ENCODE measurements at places on chromosomes 13 and 19.

DNA sequence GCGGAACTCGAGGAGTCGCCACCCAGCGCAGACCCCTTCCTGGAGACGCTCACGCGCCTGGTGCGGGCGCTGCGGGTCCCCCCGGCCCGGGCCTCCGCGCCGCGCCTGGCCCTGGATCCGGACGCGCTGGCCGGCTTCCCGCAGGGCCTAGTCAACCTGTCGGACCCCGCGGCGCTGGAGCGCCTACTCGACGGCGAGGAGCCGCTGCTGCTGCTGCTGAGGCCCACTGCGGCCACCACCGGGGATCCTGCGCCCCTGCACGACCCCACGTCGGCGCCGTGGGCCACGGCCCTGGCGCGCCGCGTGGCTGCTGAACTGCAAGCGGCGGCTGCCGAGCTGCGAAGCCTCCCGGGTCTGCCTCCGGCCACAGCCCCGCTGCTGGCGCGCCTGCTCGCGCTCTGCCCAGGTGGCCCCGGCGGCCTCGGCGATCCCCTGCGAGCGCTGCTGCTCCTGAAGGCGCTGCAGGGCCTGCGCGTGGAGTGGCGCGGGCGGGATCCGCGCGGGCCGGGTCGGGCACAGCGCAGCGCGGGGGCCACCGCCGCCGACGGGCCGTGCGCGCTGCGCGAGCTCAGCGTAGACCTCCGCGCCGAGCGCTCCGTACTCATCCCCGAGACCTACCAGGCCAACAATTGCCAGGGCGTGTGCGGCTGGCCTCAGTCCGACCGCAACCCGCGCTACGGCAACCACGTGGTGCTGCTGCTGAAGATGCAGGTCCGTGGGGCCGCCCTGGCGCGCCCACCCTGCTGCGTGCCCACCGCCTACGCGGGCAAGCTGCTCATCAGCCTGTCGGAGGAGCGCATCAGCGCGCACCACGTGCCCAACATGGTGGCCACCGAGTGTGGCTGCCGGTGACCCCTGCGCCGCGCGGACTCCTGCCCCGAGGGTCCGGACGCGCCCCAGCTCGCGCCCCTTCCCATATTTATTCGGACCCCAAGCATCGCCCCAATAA, 2.3 kb downstream of the AMH start:
- DNase-seq, result no peak

DNA sequence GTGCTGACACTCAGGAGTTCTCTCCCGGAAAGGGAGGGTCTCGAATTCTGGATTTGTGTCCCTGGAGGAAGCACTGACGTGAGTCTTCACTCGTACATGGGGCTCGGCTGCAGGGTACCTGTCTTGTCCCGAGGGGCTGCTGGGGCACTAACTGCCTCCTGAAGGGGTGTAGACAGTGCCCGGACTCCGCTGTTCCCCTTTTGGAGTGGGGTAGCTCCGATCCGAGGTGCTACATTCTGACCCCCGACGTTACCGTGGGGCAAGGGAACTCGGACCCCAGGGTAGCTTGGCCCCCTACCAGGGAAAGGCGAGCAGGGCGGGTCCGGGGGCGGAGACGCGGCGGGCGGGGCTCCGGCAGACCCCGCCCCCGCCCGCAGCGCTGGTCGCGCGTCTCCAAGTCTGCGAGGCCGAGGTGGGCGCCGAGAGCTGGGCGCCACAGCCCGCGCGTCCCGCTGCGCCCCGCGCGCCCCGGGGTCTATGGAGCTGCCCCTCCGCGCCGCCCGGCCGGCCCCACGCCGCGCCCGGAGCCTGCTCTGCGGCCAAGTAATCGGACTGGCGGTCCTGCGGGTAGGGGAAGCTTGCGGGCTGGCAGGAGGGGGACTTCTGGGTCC, at the start of gene NPAS1:
Gene NPAS1 (plus strand): TSS at position 407 of the 611 bp plus-strand sequence. CDS start 1,211 bp downstream, outside the sequence.
- DNase-seq, result no peak

- no peak for DNase-seq
Measured at GRCh38 chr13:29239653-29240525, 355.6 kb downstream of the SLC7A1 start.

DNA sequence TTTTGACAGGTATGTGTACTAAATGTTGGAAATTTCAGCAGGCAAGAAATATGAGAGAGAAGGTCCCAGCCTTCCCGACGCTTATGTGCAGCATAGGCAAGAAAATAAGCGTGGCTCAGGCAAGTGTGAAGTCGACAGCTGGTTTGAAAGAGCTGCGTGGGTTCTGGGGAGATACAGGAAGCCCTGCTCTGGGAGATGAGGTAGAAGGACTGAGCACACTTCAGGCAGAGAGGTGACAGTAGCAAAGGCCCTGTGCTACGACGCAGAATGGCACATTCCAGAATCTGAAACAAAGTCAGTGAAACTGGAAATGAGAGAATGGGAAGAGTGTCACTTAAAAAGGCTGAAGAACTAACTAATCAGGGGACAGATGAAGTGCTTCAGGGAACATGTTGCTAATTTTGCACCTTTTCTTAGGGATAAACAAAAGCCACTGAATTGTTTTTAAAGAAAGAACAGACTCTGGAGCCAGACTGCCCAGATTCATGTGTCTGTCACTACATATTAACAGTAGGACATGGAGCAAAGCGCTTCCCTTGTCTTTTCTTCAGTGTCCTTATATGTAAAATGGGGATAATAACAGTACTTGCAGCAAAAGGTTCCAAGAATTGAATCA, 160.1 kb downstream of the SPRY2 start:
- DNase-seq, result no peak

- peak; percentile 64 for DNase-seq
Measured at GRCh38 chr13:49996951-49997895, at the start of gene TRIM13. TRIM13 (plus strand) TSS chr13:49997042; CDS start chr13:50011941, 14,899 bp downstream.

All from activated CD4-positive, CD25-positive, alpha-beta regulatory T cell treated with anti-CD3 and anti-CD28 coated beads, Interleukin-2, amount 50 U/mL, for 16 hours (primary cell).